ENCODE measurements at places on chromosomes 16 and 17. TPM values are rescaled to one million over a fixed set of nuclear protein-coding genes. Genes with fewer than 3 reads are reported as not detected.

Gene RAB37
- 2.9 TPM for total RNA-seq

Gene CDRT4
- total RNA-seq, result 6.6 TPM

Gene CIITA
- total RNA-seq, result 10.0 TPM

Gene FAM234A
- total RNA-seq, result 71.2 TPM

Measured in esophagus muscularis mucosa (tissue), 4 donors.